ENCODE measurements at places on chromosomes 6 and 20.

GRCh38 chr20:16699293-16699692 is 30.5 kb upstream of the SNRPB2 start:
- DNase-seq: no peak

DNA sequence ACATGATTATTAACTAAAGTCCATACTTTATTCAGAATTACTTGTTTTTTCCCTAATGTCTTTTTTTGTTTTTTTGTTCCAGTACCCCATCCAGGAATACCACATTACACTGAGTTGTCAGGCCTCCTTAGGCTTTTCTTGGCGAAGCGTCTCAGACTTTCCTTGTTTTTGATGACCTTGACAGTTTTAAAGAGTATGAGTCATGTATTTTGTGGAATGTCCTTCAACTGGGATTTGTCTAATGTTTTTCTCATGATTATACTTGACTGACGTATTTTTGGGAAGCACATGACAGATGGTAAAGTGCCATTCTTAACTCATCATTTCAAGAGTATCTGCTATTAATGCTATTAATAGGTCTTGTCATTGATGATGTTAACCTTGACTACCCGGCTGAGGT is 23.6 kb downstream of the ENPP1 start:
- peak; percentile 67 for DNase-seq

- DNase-seq: no peak
These were observed 129.6 kb upstream of the BEND3 start for GRCh38 chr6:107244742-107245480.

- no peak for DNase-seq
These were observed 174.9 kb downstream of the SMOC2 start for GRCh38 chr6:168615837-168616236.

DNA sequence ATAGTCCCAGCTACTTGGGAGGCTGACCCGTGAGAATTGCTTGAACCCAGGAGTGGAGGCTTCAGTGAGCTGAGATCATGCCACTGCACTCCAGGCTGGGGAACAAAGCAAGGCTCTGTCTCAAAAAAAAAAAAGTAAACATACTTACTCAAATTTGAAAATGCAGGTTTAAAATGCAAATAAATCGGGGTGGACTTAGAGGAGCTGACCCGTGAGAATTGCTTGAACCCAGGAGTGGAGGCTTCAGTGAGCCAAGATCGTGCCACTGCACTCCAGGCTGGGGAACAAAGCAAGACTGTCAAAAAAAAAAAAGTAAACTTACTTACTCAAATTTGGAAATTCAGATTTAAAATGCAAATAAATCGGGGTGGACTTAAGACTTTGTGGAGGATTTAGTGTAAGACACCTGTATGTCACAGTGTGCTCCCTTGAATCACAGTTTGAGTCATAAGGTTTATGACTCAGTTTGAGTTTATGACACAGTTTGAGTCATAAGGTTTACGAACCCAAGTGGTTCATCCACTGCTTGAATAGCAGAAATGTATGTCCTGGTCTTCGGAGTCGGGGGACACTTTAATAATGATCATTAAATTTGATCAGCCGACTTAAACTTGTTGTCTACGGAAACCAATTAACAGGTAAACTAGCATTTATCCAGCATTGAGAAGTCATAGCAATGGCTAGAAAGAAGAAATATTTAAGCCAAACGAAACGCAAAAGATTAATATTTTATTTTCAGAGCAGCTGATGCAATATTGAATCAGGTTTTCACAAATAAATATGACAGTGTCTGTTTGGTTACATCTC is 6.8 kb upstream of the MRPS10 start:
- DNase-seq: peak; percentile 62

DNA sequence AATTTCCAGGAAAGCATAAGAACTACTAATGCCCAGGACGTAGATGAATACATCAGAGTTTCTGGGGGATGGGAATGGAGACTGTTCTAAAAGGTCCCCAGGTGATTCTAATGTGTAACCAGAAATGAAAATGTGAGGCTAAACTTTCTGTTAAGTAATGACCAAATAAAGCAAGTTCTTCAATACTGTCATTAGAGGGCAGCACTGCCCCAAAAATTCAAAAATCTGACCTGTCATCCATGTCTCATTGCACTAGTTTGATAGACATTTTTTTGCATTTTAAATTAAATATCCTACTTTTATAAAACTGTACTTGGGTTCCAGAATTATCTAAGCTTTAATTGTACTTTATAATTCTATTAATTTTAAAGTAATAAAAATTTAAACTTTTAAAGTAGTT is 94.9 kb downstream of the RFX6 start:
- DNase-seq: peak; percentile 81

DNA sequence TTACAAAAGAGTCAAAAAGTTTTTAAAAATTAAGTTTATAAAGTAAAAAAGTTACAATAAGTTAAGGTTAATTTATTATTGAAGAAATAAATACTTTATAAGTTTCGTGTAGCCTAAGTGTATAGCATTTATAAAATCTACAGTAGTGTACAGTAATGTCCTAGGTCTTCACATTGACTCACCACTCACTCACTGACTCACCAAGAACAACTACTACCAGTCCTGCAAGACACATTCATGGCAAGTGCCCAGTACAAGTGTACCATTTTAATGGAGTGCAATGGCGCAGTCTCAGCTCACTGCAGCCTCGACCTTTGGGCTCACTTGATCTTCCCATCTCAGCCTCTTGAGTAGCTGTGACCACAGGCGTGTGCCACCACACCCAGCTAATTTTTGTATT is 128.2 kb downstream of the GPX5 start:
- no peak for DNase-seq

DNA sequence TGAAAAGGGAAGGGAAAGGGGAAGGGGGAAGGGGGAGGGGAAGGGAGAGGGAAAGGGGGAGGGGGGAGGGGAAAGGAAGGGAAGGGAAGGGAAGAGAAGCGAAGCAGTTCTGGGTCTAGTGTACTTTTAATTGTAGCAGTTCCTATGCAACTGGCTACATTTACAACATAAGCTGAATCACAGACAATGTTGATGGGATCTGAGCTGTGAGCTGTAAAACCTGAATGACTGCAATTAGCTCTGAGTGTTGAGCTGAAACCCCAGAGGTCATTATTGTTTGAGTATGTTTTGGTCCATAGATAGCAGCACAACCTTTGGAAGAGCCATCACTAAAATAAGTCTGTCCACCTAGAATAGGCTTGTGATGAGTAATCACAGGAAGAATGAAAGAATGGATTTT is 7.2 kb upstream of the ABHD12 start:
- peak; percentile 60 for DNase-seq

DNA sequence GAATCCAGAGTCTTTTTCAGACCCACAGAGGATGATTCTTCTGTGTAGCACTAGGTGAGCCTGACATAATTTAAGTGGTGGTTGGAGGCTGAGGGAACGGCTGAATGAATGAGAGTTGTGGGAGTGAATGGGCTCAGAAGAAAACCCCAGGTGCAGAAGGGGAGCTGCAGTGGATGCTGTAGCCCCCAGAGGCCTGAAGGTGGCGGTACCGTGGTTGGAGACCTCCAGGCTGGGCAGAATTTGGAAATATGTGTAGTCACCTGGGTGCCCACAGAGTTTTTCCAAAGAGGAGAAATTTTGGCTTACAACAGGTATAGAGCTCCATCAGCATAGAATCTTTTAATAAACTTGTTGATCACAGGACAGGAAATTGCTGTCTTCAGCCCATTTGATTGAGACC is 6.5 kb upstream of the RAET1G start:
- no peak for DNase-seq

DNA sequence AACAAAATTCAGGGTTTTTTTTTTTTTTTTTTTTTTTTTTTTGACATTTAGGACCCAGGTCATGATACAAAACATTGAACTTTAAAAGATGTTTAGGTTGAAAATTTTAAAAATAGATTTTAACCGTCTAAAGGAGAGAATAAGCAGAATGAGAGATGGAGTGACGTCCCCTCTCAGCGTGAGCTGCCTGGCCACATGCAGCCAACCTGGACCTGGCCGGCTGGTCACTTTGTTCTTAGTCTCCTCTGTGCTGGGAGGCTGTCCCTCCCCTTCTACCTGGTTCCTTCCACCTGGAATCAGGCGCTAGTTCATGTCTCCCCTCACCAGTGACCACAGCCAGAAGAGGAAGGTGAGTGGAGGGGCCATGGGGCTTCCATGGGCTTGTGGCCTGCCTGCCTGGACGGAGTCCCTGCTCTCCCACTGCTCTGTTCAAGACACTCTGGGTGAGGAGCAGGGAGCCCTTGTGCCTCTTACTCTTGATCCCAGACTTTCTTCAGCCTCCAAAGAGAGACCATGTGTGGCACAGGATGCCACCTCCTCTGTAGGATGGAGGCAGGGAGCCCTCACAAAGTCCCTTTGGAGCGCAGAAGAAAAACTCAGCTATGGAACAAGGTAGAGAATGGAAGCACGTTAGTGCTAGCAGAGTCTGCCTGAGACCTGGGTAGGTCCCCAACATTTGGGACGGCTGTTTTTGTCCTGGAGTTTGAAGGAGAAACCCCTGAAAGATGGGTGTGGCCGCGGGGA is 31.7 kb downstream of the IRF4 start:
- no peak for DNase-seq

DNA sequence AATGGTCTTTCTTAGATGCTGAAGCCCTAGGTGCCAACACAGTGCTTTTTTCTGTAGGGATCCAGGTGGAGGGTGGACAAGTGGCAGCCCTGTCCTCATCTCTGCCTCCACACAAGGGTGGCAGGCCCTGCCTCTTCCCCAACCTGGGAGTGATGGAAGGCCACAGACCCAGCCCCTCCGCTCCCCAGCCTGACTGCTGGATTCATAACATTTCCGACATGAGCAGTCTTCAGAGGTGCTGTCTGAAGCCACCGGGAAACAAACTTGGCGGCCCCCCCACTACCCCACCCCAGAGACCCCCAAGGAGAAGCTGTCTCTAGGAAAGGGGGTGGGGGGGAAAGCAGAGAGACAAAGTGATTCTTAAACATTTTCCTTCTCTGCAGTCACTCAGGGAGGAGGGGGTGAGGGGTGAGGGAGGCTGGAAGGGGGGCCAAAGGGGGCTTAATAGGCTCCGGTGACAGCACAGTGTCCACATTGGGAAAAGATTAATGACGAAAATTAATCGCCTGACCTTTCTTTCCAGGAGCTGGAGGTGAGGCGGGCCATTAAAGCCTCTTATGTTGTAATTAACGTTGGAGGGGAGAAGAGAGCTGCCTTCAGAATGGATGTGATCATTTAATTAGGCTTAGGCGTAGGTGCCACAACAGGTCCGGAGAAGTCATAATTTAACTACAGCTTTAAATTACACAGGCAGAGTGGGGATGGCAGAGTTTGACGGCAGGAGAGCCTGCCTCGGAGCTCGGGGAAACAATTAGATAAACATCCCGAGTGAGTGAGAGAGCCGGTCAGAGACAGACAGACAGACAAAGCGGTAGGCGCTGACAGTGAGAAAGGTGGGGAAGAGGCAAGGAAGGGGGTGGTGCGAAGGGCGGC is 76.8 kb upstream of the FOXP4 start:
- DNase-seq: no peak

- no peak for DNase-seq
These were observed 5.7 kb upstream of the CD93 start for GRCh38 chr20:23091721-23092383.

DNA sequence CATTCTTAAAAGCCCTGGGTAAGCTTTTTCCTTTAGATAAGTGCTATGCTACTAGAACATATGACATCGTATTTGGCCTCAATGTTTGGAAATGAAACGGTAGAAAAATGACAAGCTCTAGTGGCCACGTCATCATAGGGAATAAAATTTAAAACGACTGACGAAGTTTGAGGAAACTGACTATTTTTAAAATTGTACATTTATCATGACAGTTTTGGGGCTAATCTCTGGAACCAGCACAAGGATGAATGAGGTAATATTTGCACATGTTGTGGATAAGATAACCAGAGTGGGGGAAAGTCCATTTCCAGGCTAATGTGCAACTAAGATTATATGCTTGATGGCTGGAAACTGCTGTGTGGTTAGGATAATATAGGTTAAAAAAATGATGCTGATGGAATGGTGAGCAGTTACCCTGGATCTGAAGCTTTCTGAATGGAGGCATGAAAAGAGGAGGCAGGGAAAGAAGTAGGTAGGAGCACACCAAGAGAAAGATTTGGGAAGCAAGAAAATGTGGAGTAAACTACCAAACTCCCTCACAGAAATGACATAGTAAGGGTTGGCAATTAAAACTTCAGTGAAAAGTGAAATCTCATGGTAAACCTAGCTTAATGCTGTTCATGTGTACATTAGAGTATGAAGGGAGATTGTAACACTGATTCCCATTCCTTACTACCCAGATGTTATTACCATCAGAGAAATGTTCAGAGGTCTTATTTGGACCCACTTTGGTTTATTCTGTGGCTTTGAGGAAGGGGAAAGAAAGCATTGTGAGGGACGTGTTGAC is 42.7 kb upstream of the CEP162 start:
- DNase-seq: no peak

- peak; percentile 97 for DNase-seq
These were observed 291.8 kb downstream of the BMP7 start for GRCh38 chr20:56974499-56975250.

- peak; percentile 86 for DNase-seq
These were observed 29.4 kb upstream of the CLIC5 start for GRCh38 chr6:46044881-46045617.

GRCh38 chr6:28586962-28587745 is 61.5 kb downstream of the GPX5 start:
- DNase-seq: peak; percentile 91

GRCh38 chr6:94133106-94133505 is 713.7 kb upstream of the EPHA7 start:
- DNase-seq: no peak

- DNase-seq: no peak
These were observed 31.8 kb downstream of the SYNE1 start for GRCh38 chr6:152605342-152605741.

- no peak for DNase-seq
These were observed 27.4 kb downstream of the SLC22A16 start for GRCh38 chr6:110448846-110449540.

DNA sequence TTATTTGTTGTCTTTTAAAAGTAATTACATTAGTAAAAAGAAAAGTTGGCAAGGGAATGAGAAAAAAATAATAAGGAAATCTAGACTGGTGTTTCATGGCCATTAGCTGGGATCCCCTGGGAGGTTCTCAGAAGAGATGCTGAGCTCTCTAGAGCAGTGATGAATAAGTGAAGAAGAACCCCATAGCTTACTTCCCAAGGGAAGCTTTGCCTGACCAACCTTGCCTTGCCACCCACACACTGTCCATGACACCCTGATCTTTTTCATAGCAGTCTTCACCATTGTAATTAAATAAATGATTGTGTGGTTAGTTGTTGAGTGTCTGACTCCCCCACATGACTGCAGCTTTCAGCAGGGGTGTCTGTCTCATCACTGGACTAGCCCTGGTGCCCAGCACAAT is 5.9 kb downstream of the C6orf163 start:
- DNase-seq: no peak

GRCh38 chr6:43766500-43766853 is 3.5 kb upstream of the VEGFA start:
- no peak for DNase-seq

- DNase-seq: peak; percentile 73
These were observed 252.4 kb downstream of the PHACTR1 start for GRCh38 chr6:12968839-12969558.

GRCh38 chr6:38760097-38760496 is 45.0 kb downstream of the DNAH8 start:
- no peak for DNase-seq

DNA sequence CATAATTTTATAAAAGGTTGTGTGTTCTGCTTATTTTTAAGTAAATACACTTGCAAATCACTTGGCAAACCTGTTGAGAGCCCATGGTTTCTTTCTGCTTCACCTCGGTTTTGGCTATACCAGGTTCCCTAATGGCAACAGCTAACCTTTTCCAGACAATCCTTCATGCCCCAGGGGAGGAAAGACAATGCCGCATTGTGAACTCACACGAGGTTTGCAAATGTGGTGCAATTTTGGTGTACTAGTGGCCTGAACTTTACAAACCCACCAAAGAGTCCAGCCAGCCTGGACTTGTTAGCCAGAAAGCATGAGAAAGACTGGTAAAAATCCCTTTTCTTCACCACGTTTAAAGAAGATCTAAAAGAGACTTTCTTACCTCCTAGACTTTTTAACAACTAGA is 84.8 kb upstream of the SOX4 start:
- DNase-seq: no peak
